AML-193 (cell line): ENCODE measurements at places on chromosomes 1 and 21.

- no peak for DNase-seq
Measured at GRCh38 chr21:45578811-45579381, 36.7 kb upstream of the SLC19A1 start.

DNA sequence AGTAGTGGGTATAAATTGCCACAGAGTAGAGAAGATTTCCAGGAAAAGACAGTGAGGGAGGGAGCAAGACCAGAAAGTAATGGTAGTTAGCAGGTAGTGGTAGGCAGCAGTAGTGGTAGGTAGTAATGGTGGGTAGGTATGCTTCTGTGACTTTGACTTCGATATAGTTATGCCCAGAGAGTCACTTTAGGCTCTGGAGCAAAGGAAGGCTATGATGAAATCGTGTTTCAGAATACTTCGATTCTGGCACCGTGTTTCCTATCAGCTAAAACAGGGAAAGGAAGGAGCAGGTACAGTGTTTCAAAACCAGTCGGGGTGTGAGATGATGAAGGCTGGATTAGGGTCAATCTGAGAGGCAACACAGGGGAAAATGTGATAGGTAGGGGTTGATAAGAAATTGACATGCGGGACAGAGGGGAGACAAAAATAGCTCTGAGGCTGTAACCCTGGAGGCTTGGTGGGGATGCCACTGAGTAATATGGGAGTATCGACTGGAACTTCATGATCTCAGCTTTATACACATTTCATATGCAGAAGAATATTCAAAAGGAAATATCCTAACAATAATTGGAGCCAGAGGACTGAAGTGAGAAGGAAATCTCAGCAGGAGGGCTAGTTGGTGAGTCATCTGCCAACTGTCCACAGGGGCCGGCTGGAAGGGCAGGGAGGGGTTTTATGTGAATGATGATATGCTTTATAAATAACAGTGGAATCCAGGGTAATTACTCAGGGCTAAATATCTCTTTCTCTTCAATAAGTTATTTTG, 25.2 kb upstream of the TRIM45 start:
- DNase-seq = no peak

- DNase-seq = no peak
Measured at GRCh38 chr1:207669528-207670009, 24.6 kb downstream of the CR1L start.

- DNase-seq = no peak
Measured at GRCh38 chr21:38680401-38680800, 125.3 kb upstream of the ETS2 start.

DNA sequence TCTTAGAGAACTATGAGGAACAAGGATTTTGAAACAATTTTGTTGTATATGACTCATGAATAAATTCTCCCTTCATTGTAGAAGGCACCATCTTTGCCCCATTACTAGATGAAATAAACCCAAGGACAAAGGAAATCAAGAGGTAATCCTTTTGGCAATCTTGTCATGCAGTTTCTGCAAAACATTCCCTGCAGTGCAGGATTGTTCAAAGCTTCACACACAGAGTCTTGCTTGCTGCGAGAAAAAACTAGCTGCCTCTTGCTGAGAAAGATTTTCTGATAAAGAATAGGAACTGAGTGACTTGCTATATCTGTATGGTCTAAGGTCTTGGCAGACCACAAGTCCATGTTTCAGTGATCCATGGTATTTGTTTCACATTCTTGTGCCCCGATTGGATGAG, 657.4 kb upstream of the ADGRL4 start:
- no peak for DNase-seq
